ENCODE measurements at places on chromosomes 4 and X.
A peak's percentile ranks its signal among the peaks of the same experiment; 100 is the strongest.

DNA sequence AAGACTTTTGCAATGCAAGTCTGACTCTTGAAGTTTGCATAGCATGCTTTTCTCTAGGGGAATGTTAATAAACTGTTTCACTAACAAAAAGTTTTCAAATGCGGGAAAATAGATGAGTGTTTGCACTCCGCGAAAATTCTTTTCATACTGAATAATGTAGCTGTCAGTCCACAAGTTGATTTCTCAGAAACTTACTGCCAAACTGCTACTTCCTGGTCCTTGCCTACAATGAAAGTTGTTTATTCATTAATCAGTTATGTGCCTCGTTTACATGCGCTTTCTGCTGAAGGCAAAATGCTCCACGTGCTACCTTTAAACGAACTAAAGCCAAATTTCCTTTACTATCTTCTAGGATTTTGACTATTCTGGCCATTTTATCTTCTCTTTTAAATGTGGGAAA, 166.2 kb downstream of the MAGEB17 start:
- no peak for DNase-seq

- DNase-seq: no peak
Observed at GRCh38 chr4:176735300-176735699, 57.4 kb downstream of the VEGFC start.

- no peak for DNase-seq
Observed at GRCh38 chrX:106599411-106599810, 12.4 kb upstream of the RADX start.

GRCh38 chr4:159684061-159684460, 581.2 kb downstream of the RAPGEF2 start:
- DNase-seq: no peak

- no peak for DNase-seq
Observed at GRCh38 chrX:154374313-154375155, at the start of gene FLNA. Gene FLNA, minus strand, starts transcription at chrX:154374634. Its CDS starts 3,389 bp downstream, at chrX:154371245.

DNA sequence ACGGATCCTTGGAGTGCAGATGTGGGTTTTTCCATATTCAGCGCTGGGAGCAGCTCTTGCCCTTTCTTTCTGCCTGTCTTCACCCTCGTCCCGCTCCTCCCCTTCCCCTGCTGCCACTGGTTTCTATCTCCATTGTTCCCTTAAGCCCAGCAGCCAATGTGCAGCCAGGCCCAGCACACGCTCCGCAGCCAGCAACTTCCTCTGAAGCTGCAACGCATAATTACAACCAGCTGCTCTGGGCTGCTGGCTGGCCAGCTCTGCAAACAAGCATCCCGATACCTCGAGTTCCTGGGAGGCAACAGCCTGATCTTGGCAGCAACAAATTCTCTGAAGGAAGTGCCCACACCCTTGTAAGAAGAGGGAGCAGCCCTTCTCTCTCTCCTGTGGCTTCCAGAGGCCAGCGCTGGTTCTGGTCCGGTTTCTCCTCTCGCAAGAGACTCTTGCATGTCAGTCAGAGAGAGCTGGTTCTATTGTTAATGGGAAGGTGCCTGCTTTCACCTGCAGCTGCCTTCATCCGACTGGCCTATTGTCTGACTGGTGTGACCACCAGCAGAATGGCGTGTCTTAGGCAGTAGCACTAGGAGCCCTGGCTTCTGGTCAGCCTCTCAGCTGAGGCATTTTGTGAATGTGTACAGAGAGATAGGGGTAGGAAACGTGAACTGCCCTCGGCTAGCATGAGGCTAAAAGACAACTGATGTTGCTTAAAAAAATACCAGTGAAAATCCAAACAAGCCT, 83.8 kb upstream of the MAML3 start:
- DNase-seq: no peak

GRCh38 chr4:2785613-2786012, 7.3 kb upstream of the SH3BP2 start:
- DNase-seq: no peak

GRCh38 chr4:134544303-134544770, 342.7 kb upstream of the PABPC4L start:
- no peak for DNase-seq

DNA sequence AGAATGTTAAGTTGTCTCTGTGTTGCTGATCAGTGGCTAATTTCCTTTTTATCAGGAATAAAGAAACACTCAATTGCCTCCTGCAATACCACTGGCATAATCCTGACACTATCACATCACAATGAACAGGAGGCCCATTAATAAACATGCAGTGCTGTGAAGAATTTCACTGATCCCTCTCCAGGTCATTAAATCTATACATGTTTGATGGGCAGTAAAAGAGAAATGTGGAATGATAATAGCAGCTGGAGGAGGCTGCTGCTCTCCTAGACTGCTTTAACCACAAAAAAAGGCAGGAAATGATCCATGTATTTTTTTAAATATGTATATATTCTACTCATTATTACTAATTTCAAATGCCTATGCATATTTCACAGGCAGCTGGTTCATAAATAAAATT, 202.1 kb downstream of the CENPC start:
- no peak for DNase-seq

- peak; percentile 33 for DNase-seq
Observed at GRCh38 chr4:122652379-122652778, 31.5 kb upstream of the IL21 start.

GRCh38 chr4:48266781-48267180, 2.9 kb downstream of the TEC start:
- no peak for DNase-seq

- DNase-seq: no peak
Observed at GRCh38 chr4:172055046-172055445, 241.8 kb downstream of the GALNTL6 start.

GRCh38 chr4:108774809-108775530, 12.1 kb upstream of the ETNPPL start:
- DNase-seq: no peak

DNA sequence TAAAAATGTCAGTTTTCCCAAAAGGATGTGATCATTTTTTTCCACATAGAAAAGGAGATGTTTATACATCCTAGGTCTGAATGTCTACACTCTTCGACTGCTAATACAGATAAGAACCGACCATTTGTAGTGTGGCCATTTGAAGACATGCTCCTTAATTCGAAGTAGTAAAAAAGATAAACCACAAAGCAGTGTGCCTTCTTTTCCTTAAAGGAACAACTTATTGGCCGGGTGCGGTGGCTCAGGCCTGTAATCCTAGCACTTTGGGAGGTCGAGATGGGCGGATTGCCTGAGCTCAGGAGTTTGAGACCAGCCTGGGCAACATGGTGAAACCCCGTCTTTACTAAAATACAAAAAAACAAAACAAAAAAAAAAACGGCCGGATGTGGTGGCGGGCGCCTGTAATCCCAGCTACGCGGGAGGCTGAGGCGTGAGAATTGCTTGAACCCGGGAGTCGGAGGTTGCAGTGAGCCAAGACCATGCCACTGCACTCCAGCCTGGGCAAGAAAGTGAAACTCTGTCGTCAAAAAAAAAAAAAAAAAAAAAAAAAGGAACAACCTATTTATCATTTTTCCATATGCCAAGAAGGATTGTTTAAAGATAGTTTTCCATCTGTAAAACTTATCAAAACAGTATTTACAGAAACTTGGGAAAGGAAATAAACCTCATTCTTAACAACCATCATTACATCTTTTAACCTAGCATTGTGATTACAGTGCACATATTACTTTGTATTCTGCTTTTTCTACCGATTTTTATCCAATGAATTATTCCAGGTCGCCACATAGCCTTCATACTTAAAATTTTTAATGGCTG, 2.6 kb downstream of the INTS6L start:
- DNase-seq: no peak

Measured in activated T-cell treated with anti-CD3 and anti-CD28 coated beads for 4 hours (primary cell).